ENCODE measurements at places on chromosomes 6 and 20.

- H3K4me1 ChIP-seq: no peaks in the 10 kb centered on the region
- DNase-seq: no peak
- H3K27ac ChIP-seq: no peak overlapping the region
- no peaks in the 10 kb centered on the region for H3K27me3 ChIP-seq
- no peak overlapping the region for H3K4me3 ChIP-seq
Measured at GRCh38 chr6:57310817-57311157, 6.6 kb upstream of the PRIM2 start.

DNA sequence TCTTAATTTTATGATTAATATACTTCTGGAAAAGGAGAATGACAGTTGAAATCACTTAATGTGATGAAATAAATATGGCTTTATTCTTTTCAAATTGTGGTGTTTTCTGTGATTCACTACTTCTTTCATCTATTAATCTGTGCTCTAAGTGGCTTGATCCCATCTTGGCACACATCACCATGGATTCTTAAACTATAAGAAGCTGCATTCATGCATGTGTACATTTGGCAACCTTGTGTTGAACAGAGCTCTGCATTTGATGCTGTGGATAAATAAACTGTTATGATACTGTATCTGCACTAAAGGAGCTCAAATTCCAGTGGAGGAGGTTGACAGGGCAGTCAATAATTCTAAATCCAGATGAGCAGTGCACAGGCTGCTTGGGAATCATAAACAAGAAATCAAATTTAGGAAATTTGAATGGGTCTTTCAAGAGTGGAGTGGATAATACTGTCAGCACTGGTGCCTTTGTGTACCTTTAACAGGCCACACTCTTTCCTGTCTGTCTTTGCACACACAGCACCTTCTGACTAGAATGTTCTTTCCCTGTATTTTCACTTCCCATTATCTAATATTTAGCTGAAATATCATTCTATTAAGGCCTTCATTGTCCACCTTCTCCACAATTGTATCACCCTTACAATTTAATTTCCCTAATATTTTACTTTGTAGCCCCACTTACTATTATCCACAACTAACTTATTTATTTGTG, 252.9 kb downstream of the GRM1 start:
- DNase-seq: no peak
- H3K27me3 ChIP-seq: no peaks in the 10 kb centered on the region
- H3K4me3 ChIP-seq: no peak overlapping the region
- no peak overlapping the region for H3K27ac ChIP-seq
- H3K4me1 ChIP-seq: peaks cover 5% of the 10 kb centered on the region

- DNase-seq: no peak
- H3K36me3 ChIP-seq: no peaks in the 10 kb centered on the region
- no peaks in the 10 kb centered on the region for H3K27me3 ChIP-seq
- H3K4me1 ChIP-seq: no peaks in the 10 kb centered on the region
- no peak overlapping the region for H3K27ac ChIP-seq
Measured at GRCh38 chr6:43386492-43386891, 17.0 kb upstream of the ZNF318 start.

GRCh38 chr6:161094955-161095354, 103.4 kb downstream of the MAP3K4 start:
- DNase-seq: no peak
- no peak overlapping the region for H3K4me3 ChIP-seq
- H3K27me3 ChIP-seq: no peaks in the 10 kb centered on the region
- no peaks in the 10 kb centered on the region for H3K4me1 ChIP-seq
- H3K36me3 ChIP-seq: peaks cover 5% of the 10 kb centered on the region
- no peak overlapping the region for H3K27ac ChIP-seq

- no peaks in the 10 kb centered on the region for H3K27me3 ChIP-seq
- DNase-seq: no peak
- H3K4me1 ChIP-seq: no peaks in the 10 kb centered on the region
- H3K36me3 ChIP-seq: no peaks in the 10 kb centered on the region
- H3K27ac ChIP-seq: no peak overlapping the region
Measured at GRCh38 chr6:40710626-40711330, 123.6 kb upstream of the LRFN2 start.

GRCh38 chr6:135488023-135488422, 9.5 kb downstream of the AHI1 start:
- no peak overlapping the region for H3K27ac ChIP-seq
- H3K27me3 ChIP-seq: no peaks in the 10 kb centered on the region
- DNase-seq: no peak
- peaks cover 86% of the 10 kb centered on the region for H3K36me3 ChIP-seq
- H3K4me3 ChIP-seq: no peak overlapping the region

DNA sequence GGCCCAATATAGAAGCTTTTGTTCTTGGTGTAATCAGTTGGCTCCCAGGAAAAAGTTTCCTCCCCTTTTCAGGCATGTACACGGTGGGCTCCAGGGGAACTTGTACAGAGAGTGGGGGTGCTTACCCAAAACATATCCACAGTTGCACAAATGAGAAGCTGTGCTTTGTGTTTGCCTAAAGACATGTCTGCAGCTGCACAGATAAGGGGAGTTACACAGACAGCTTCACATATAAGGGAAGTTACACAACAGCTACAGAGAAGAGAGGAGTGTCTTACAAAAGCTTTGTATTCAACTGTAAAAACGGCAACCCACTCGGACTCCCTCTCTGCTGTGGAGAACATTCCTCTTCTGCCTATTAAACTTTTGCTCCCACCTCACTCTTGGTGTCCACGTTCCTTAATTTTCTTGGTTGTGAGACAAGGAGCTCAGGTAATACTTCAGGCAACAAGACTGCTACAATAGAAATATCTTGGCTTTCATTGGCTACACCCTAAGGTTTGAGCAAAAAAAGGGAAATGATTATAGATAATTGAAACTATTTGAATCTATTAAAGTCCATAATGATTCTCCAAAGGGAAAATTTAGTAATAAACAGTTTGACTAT, 7.4 kb upstream of the PNRC1 start:
- no peaks in the 10 kb centered on the region for H3K36me3 ChIP-seq
- H3K27me3 ChIP-seq: no peaks in the 10 kb centered on the region
- H3K4me1 ChIP-seq: no peaks in the 10 kb centered on the region
- DNase-seq: no peak
- H3K27ac ChIP-seq: no peak overlapping the region

- DNase-seq: no peak
- no peaks in the 10 kb centered on the region for H3K4me1 ChIP-seq
- no peaks in the 10 kb centered on the region for H3K36me3 ChIP-seq
- H3K27me3 ChIP-seq: peaks cover 41% of the 10 kb centered on the region
- no peak overlapping the region for H3K4me3 ChIP-seq
Measured at GRCh38 chr20:62682912-62683517, 25.6 kb upstream of the NTSR1 start.

Data from psoas muscle (tissue), 8 donors.